ENCODE measurements at places on chromosomes 13 and 19.

- peak; percentile 48 for DNase-seq
Measured at GRCh38 chr13:94435604-94436226, 43.8 kb downstream of the DCT start.

DNA sequence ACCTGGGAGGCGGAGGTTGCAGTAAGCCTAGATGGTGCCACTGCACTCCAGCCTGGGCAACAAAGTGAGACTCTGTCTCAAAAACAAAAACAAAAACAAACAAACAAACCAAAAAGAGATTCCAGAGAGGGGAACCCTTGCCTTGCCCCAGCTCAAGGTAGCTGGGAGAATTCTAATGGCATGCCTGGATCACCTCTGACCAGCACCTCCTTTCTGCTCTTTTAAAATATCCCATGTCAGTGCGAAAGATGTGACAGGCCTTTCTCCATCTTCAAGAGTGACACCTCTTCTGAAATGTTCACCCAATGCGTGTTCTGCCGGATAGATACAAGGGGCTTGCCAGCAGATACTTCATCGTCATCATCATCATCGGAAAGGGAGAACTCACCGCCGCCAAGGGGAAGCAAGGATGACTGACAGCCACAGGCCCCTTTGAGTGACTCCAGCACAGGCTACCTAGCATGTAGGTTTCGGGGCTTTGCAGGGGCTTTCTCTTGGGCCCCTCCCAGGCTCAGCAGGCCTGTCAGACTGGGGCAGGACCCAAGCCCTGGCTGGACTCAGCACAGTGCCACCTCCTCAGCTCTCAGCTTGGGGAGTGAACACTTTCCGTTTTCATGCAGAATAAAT lies 18.9 kb upstream of the LRP3 start:
- no peak for DNase-seq

GRCh38 chr19:29001597-29002245 lies 211.2 kb downstream of the UQCRFS1 start:
- no peak for DNase-seq

DNA sequence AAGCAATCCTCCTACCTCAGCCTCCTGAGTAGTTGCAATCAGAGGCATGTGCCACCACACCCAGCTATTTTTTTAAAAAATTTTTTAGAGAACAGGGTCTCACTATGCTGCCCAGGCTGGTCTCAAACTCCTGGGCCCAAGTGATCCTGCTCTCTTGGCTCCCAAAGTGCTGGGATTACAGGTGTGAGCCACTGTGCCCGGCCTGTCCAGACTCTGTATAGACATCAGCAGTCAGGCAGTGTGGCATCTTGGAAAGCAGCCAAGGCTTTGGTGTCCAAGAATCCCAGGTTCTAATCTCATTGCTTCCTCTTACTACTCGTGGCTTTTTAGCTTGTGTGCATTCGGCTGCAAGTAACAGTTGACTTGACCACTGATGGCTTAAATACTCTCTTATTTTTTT lies 43.4 kb downstream of the BICRA start:
- no peak for DNase-seq

DNA sequence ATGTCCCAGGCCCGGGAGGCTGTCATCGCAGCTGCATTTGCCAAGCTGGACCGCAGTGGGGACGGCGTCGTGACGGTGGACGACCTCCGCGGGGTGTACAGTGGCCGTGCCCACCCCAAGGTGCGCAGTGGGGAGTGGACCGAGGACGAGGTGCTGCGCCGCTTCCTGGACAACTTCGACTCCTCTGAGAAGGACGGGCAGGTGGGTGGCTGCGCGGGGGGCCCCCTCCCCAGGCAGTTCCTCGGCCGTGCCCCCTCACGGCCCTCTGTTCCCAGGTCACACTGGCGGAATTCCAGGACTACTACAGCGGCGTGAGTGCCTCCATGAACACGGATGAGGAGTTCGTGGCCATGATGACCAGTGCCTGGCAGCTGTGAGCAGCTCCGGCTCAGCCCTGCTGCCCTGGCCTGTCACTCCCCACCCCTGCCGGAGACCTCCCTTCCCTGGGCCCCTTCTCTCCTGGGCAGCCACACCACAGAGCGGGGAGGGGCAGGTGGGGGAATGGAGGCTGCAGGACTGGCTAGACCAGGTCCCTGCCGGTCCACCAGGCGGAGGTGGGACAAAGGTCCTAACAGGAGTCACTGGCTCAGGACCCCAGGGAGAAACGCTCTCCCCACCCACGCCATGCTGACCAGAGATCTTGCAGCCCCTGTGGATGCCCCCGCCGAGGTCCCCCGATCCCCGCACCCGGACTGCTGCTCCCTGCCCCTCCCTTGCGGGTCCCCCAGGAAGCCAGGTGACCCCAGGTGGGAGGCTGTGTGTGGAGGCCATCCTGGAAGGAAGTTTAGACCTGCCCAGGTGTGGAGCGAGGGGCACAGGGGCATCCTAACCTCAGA lies 1.1 kb downstream of the CAPS start:
- no peak for DNase-seq
